ENCODE measurements at places on chromosomes 4 and X.

DNA sequence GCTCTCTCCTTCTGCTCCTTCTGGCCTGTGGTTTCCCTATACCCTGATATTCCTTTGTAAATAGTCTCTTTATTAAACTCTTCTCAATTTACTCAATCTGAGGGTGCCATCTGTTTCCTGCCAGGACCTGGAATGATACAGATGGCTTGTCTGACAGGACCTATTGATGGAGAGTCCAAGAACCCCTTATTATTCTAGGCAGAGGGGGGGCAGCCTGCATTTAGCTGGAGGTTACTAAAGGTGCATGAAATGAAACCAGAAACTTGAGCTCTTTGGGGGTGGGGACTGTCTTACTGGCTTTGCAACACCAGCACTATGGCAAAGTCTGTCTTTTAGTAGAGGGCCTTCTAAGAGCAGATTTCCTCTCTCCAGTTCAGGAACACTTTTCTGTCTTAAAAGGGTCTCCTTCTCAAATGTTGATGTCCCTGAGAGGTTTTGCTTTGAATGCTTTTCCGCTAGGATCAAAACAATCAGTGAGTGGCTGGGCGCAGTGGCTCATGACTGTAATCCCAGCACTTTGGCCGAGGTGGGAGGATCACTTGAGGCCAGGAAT is 162.5 kb upstream of the MED14 start:
- no peak for DNase-seq

GRCh38 chr4:60345392-60345791 is 854.7 kb upstream of the ADGRL3 start:
- no peak for DNase-seq

DNA sequence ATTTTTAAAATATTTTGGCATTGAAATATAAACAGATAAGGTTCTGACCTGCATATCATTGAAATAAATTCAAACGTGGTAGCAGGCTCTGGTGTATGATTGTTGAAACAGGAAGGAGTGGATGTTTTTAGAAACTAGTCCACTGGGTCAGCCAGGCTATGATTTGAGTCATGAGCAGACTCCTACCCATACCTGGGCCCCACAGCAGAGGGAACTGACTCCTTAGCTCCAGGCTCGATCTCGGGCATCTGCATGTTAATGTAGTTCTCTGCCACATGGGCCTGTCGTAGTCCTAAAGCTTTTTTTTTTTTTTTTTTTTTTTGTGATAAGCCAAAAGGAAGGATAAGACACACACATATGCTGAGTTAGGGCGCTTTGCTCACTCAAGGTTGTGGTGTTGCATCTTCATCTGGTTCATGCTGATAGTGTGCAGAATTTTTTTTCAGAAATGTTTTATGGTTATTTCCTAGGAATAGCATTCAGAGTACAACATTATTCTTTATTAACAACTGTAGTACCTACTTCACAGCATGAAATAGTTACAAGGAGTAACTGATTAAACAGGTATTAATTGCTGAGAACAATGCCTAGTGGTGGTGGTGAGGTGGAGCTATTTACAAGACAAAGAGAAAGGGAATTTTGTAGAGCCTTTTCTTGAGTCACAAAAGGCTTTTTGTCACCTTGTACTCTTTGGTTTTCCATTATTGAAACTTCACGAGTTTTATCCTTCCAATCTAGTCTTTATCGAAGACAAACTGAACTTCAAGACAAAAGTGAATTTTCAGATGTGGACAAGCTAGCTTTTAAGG is 27.3 kb downstream of the OFD1 start:
- no peak for DNase-seq

- DNase-seq: no peak
Observed at GRCh38 chrX:40546870-40547269, 33.9 kb upstream of the ATP6AP2 start.

GRCh38 chr4:119785963-119786362 is 157.4 kb upstream of the PDE5A start:
- no peak for DNase-seq
